ENCODE measurements at places on chromosomes 1 and 21.

DNA sequence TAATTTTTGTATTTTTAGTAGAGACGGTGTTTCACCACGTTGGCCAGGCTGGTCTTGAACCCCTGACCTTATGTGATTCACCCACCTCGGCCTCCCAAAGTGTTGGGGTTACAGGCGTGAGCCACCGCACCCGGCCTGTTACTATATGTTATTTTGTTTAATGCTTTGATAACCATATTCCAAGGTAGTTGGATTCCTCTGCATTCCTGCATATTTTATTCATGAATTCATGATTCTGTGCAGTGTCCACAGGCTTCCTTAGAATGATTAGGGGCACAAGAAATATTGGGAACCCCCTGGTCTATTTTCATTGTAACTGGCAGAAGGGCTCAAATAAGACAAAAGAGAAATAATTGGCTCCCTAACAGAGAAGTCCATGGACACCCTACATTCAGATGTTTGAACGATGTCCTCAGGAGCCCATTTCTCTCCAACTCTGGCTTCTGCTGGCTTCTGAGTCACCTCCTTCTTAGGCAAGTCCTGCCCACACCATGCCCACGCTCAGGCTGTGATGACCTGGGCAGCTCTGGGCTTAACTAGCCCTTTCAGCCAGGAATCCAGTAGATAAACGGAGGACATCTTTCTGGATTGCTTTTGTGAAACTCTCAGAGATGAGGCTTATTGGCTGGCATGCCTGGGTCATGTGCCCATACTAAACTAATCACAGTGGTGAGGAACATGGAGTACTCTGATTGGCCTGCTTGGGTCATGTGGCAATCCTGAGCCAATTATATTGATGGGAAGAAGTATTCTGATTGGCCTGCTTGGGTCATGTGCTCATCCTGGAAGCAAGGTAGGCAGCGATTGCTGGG lies 32.6 kb downstream of the TNFRSF8 start:
- no peak for DNase-seq

GRCh38 chr1:156483397-156483796 lies 17.2 kb downstream of the MEF2D start:
- DNase-seq, result no peak

DNA sequence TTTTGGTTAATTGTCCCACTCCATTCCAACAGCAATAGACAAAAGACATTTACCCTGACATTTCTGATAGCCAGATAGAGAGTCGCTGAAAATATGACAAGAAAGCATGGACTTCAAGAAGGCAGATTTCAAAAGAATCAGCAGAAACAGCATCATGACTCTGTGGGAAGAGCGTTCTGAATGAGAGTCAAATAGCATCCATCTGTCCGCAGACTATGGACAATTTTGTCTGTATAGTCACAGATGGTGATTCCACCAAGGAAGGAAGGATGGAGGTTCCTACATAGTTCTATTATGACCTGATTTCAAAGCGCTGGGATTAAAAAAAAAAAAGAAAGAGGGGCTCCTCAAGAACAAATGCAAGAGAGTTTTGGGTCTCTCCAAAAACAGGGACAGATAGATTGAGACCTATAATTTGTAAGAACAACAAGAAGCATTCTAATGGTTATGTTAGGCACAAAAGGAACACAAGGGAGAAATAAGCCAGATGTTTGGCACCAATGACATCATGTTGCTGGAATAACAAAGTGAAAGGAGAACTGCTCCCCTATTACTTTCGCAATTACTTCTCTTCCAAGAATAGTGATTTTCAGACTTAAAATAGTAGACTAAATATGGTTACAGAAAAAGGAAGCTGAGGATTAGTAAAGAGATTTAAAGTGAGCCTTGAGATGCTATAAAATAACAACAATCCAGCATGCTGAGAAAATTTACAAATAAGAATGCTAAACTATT lies 28.5 kb downstream of the NIBAN1 start:
- DNase-seq, result no peak

- DNase-seq, result no peak
These were observed 214 bp downstream of the NCAM2 start for GRCh38 chr21:20998456-20998789.

DNA sequence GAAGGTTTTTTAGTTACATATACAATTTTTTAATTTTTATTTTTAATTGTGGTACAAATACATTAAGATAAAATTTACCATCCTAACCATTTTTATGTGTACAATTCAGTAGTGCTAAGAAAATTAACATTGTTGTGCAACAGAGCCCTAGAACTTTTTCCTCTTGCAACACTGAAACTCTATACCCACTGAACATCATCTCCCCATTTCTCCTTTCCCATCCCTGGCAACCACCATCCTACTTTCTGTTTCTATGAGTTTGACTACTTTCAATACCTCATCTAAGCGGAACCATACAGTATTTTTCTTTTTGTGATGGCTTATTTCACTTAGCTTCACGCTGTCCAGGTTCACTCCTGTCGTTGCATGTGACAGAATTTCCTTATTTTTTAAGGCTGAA lies 54.1 kb downstream of the PALMD start:
- no peak for DNase-seq

Data from stimulated activated CD8-positive, alpha-beta memory T cell treated with anti-CD3 and anti-CD28 coated beads, Interleukin-4, amount 100 ng/mL, for 1 hour (primary cell).